ENCODE measurements at places on chromosomes 2 and 18.

- DNase-seq, result no peak
Observed at GRCh38 chr18:9482790-9483189, 7.5 kb downstream of the RALBP1 start.

GRCh38 chr2:221567809-221568208 lies 4.3 kb downstream of the EPHA4 start:
- DNase-seq, result no peak

GRCh38 chr18:13173578-13174145 lies 44.9 kb upstream of the LDLRAD4 start:
- no peak for DNase-seq

DNA sequence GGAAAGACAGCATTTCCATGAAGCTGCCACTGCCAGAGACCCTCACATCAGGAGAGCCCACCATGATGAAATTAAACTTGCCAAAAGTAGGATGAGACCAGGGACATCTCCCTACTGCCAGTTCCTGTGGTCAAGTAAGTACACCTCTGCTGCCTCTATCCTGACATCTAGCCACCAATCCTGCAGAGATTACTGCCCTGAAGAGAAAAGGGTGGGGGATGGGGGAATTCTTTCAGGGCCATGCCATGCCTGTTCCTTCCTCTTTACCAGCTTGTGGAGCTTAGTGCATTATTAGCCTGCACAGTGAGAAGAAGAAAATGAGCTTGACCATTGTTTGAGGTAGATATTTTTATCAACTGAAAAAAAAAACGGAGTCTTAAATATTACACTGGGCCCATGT lies 397.2 kb upstream of the CDH2 start:
- no peak for DNase-seq

GRCh38 chr18:35038881-35039491 lies 2.2 kb upstream of the MAPRE2 start:
- DNase-seq, result no peak
